ENCODE measurements at places on chromosomes 16 and 17. TPM values are rescaled to one million over a fixed set of nuclear protein-coding genes. Genes with fewer than 3 reads are reported as not detected.

Gene HOXB3
- total RNA-seq, result 8.6 TPM

Gene ZNF469
- total RNA-seq, result 3.0 TPM

Gene USP6
- total RNA-seq, result 0.31 TPM

Gene SLC26A11
- 27.8 TPM for total RNA-seq

Gene KRTAP2-1
- total RNA-seq, result not detected

Gene CTRB2
- not detected for total RNA-seq

Gene CCL5
- 3.2 TPM for total RNA-seq

Gene OR1A1
- total RNA-seq, result not detected

Gene ZNF597
- 4.2 TPM for total RNA-seq

Gene CAMKK1
- total RNA-seq, result 14.9 TPM

Gene PIK3R5
- total RNA-seq, result 55.3 TPM

Gene TBC1D3
- not detected for total RNA-seq

Gene TEN1
- total RNA-seq, result 20.6 TPM

Gene CACNG5
- total RNA-seq, result not detected

Gene ACSM2A
- not detected for total RNA-seq

Gene CNTNAP1
- 9.9 TPM for total RNA-seq

Gene ATP2A1
- total RNA-seq, result 0.34 TPM

Gene LRRC37A2
- 8.1 TPM for total RNA-seq

Gene SPNS2
- 32.1 TPM for total RNA-seq

Gene HSF4
- total RNA-seq, result 5.1 TPM

Gene YBX2
- 0.28 TPM for total RNA-seq

Gene CD300E
- 3.4 TPM for total RNA-seq

Gene HSD17B2
- total RNA-seq, result 2.7 TPM

Gene TBC1D3G
- total RNA-seq, result not detected

Gene KRTAP16-1
- not detected for total RNA-seq

Gene SLC5A10
- 0.09 TPM for total RNA-seq

Gene IGFALS
- 1.4 TPM for total RNA-seq

Gene OTOP3
- total RNA-seq, result not detected

Gene TACO1
- 11.1 TPM for total RNA-seq

Gene ADAD2
- 0.83 TPM for total RNA-seq

Gene POLR2C
- total RNA-seq, result 89.5 TPM

Gene LRRC37A
- total RNA-seq, result 5.2 TPM

Gene PRR15L
- total RNA-seq, result 59.5 TPM

Gene CDH5
- 80.2 TPM for total RNA-seq

Gene KRT20
- 0.31 TPM for total RNA-seq

Gene CIAO3
- 40.6 TPM for total RNA-seq

All from lung (tissue), 17 donors.